ENCODE measurements at places on chromosomes 4 and X. TPM values are rescaled to one million over a fixed set of nuclear protein-coding genes. Genes with fewer than 3 reads are reported as not detected.

PAK3 gene
- total RNA-seq, result 1.3 TPM

EXOC1L gene
- not detected for total RNA-seq

SH3BP2 gene
- total RNA-seq, result 16.9 TPM

HPGDS gene
- total RNA-seq, result not detected

IL21 gene
- total RNA-seq, result not detected
